Stimulated activated CD4-positive, alpha-beta T cell treated with anti-CD3 and anti-CD28 coated beads, Interleukin-4, amount 100 ng/mL, for 1 hour (primary cell): ENCODE measurements at places on chromosomes 4 and X.

DNA sequence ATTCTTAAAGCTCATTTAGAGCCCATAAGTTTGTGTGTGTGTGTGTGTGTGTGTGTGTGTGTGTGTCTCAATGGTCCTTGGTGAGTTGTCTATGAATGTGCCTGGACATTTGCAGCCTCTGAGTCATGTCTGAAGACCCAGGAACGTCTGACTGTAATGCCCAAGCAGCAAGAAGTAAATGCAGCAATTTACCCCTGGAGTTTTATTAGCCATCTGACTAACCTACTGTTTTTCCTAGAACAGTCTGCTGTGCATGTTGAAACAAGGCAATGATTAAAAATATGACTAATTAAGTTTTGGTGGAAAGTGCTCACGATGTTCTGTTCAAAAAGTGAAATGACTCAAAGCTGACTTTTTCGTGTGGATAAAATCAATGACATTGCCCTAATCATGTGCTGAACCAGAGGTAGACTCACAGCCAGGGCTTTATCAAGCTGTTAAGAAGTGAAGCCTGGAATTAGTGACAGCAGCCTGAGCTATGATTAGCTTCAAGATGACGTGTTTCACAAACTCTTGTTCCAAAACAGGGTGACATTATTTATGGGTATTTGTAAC, 201.6 kb downstream of the CPE start:
- DNase-seq = no peak

GRCh38 chr4:127049526-127049925, 583.2 kb upstream of the INTU start:
- DNase-seq = no peak

DNA sequence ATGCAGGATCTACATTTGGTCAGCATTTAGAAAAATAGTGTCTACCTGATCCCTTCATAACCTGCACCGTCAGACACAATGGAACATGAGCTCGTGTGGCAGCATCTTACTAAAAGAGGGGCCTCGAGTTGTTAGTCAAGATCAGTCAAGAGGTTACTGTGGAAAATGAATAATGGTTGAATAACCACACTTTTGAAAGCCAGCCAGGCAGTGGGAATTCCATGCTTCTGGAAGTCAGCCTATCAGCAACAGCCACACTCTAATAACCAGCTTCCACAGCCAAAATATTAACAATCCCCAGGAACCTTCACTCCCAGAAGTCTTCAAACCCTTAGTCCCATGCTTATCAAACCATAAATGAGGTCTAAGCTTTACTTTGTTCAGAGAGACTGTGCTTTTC, 234.3 kb downstream of the HS3ST1 start:
- DNase-seq = no peak

- no peak for DNase-seq
These were observed 18.7 kb upstream of the WFS1 start for GRCh38 chr4:6250984-6251295.

- no peak for DNase-seq
These were observed 7.2 kb downstream of the CRMP1 start for GRCh38 chr4:5885733-5886132.
